CD4-positive, alpha-beta T cell treated with Interleukin-15 for 4 hours (primary cell): ENCODE measurements at places on chromosomes 16 and 17.

GRCh38 chr16:86459266-86459665 is 51.1 kb upstream of the FOXF1 start:
- no peak for DNase-seq

DNA sequence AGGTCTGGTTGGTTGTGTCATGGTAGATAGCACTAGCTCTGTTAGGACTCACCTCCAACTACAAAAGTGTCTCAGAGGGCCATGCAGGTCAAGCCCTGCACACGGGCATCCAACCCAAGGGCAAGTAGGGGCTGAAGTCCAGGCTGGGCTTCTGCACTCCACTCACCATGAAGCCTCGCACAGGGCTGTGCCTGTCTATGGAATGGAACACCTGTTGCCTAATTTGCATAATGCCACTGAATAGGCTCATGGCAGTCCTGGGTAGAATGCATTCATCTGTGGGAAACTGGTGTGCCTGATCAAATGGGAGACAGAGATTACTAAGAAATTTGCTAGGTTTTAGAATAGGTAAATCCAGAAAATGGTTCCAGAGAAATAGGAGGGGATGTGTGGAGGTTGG is 8.0 kb upstream of the AKAP1 start:
- no peak for DNase-seq

DNA sequence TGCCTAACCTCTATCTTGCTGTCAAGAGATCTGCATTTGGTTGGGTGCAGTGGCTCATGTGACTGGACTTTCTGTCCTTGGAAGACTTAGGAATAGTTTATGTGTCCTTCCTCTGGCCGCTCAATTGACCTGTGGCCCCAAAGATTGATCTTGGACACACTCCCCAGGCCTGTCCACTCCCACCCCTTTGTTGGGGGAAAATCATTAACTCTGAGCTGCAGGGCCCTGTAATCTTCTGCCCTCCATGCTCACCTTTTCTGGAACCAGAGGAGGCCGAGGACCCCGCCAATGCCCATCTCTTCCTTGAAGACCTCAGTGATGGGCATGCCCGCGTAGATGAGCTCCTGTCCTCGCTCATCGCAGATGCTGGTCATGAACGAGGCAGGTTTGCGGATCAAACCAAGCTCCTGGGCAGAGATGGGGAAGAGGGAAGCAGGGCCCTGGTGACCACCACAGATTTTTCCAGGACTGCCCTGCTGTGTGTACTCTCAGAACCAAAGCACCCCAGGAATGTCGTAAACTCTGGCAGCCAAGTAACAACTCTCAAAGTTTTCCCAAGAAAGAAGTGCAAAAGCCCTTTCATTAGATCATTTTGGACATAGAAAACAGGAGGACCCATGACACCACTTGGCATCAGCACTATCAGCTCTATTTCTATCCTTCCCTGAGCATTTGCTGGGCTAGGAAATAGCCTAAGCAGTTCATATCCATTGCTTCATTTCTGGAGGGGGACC is 8.5 kb upstream of the KLHL11 start:
- no peak for DNase-seq

GRCh38 chr16:4392382-4393239 is 21.0 kb downstream of the VASN start:
- DNase-seq: no peak

DNA sequence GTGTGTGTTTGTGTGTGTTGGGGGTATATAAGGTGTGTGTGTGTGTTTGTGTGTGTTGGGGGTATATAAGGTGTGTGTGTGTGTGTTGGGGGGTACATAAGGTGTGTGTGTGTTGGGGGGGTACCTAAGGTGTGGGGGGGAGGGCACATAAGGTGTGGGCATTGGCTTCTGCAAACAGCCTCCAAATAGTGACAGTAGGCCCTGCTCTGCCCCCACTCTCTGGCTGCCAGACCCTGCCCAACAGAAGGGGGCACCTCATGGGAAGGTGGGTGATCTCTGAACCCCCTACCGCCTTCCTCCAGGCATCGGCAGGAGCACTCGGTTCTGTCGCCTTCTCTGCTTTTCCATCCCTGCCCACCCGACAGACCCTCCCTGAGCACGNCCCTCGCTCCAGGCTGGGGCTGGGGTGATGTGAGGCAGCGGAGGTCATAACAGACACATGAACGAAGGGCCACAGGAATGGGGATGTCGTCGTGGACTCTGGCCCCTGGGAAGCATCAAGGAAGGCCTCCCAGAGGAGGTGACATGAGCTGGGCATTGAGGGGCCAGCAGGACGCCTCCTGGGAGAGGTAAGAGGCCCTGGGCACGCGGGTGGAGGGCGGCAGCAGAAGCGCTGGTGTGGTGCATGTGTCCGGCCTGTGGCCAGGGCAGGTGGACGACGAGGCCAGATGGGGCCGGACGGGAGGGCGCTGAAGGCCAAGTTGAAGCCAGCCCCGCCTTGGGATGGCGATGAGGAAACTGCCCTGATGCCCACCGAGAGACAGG is 136.6 kb upstream of the RPH3AL start:
- DNase-seq: peak; percentile 16
